ENCODE measurements at places on chromosomes 2 and 18. TPM values are rescaled to one million over a fixed set of nuclear protein-coding genes. Genes with fewer than 3 reads are reported as not detected.

- no peak for DNase-seq
Measured at GRCh38 chr2:152465541-152465940, 130.6 kb downstream of the FMNL2 start.

GRCh38 chr2:42224422-42225067 is 55.4 kb downstream of the EML4 start:
- no peak for DNase-seq

- DNase-seq, result no peak
Measured at GRCh38 chr2:73938718-73939352, 12.2 kb downstream of the DGUOK start.

DNA sequence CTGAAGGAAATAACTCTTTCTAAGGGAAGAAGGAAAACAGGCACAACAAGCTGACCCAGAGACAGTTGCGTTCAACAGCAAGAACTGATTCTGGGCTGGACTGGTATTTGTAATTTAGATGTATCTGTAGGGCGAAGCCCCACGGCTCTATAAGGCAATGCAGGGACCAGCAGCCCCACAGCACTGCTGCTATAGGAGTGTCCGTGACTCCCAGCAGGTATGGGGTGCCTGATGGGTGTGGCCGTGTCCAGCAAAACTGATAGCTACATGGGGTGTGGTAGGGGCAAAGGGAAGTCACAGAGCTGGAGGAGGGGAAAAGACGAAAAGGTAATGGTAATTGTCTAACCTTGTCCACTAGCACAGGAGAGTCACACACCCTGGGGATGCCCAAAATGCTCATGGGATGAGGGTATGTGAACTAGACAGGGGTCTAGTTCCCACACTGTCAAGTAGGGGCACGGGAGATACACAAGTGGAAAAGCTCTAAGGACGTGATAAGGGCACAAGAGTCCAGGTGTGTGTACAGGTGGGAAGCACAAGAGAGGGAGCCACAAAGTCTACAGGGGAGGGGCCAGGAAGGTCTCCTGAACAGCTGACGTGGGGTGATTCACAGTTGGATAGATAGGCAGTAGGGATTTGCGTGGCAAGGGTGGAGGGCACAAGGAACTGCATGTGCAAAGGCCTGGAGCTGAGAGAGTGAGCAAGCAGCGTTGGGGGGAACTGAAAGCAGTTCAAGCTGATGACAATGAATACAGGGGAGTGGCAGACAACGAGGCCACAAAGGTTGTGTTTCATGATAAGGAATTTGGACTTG is 48.5 kb upstream of the ASPRV1 start:
- no peak for DNase-seq

DNA sequence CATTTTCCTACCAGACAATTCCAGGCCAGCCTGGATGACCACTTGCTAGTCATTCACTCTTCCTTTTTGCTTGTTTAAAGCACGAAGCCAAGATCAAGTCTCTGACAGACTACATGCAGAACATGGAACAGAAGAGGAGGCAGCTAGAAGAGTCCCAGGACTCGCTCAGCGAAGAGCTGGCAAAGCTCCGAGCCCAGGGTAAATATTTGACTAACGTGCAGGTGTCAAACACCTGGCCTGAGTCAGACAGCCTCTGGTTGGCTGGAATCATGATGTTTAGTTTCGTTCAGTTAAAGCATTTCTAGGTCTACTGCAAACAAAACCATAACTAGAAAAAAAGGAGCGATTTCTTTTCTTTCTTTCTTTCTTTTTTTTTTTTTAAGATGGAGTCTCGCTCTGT is 44.2 kb upstream of the LYPD6B start:
- DNase-seq, result no peak

DNA sequence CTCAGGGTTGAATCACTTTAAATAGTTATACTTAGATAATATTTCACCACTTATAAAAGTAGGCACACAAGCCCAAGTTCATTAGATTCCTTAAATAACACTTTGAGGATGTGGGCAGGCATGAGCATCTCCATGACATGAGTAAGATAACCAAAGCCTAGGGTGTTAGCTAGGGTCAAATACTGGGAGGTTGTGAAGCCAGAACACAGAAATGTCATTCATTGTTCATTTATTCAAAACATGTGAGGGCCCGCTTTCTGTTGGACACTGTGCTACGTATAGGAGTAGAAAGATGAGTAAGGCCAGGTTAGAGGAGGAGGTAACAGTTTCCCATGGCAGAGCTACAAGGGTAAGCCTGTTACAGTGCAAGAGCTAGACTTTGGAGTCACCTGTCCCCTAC is 93.5 kb upstream of the NEDD4L start:
- no peak for DNase-seq

- no peak for DNase-seq
Measured at GRCh38 chr2:16566701-16567100, 98.9 kb downstream of the CYRIA start.

GRCh38 chr2:85551698-85552678 is 9.3 kb downstream of the GGCX start:
- peak; percentile 91 for DNase-seq

DNA sequence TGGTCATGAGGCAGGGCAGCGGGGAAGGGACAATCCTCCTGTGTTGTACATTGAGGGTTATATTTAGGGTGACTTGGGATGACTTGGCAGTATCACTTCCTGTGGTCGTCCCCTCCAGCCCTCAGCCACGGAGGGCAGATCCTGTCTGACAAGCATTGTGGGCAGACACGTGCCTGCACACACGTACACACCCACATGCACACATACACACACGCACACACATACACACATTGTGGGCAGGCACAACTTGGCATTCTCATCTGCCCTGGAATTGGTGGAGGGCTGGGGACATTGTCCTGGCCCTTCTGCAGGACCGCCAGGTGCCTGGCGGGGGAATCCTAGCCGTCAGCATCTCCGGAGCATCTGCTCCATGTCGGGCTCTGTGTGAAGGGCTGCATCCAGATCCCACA is 47.6 kb downstream of the ODC1 start:
- no peak for DNase-seq

DNA sequence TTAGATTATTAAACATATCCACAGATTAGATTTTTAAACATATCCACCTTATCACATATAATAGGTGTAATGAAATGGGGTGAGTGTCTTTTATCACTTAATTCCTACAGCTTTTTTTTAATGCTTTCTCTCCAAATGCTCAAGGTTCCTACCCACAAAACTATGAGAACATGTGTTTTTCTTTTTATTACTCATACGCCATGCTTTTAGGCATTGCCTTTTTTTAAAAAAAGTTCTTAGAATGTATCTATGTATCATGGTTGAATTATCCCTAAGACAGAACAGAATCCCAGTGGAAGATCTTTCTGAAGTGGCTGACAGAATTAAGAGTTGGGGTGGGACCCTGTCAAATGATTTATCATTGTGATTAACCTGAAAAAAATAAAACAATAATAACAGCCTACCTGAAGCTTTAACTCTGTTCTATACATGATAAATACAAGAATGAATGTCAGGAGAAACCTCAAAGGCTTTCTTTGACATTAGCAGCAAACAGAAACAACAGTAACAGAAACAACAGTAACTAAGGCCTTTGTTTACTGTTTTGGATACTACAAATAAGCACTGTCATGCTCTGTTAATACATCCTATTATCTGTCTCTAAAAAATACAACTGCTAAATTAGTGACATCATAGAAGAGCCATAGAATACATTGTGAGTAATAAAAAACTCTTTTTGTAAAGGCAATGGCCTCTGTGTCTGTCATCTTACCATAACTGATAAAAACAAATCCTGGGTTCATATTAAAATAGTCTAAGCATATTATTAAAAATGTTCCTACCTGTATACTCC is 4.1 kb upstream of the ZNF397 start:
- DNase-seq, result no peak

DNA sequence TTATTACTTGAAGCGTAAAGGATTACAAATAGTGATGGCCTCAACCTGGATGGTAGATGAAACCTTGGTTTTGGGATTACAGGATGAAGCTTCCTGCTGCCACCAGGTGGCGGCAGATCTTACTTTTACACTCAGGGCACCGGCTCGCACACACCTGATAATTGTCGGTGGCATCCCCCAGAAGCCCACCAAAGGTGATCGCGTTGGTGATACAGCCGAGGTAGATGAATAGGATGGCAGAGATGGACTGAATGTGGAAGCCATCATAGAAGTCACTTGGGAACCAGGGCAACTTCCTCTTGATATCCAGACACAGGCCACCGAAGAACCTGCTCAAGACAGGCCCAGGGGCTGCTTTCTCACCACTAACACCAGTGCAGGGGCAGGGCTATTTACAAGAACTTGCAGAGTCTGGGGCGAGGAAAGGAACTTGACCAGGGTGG is 51.8 kb downstream of the MTHFD2 start:
- peak; percentile 59 for DNase-seq

DNA sequence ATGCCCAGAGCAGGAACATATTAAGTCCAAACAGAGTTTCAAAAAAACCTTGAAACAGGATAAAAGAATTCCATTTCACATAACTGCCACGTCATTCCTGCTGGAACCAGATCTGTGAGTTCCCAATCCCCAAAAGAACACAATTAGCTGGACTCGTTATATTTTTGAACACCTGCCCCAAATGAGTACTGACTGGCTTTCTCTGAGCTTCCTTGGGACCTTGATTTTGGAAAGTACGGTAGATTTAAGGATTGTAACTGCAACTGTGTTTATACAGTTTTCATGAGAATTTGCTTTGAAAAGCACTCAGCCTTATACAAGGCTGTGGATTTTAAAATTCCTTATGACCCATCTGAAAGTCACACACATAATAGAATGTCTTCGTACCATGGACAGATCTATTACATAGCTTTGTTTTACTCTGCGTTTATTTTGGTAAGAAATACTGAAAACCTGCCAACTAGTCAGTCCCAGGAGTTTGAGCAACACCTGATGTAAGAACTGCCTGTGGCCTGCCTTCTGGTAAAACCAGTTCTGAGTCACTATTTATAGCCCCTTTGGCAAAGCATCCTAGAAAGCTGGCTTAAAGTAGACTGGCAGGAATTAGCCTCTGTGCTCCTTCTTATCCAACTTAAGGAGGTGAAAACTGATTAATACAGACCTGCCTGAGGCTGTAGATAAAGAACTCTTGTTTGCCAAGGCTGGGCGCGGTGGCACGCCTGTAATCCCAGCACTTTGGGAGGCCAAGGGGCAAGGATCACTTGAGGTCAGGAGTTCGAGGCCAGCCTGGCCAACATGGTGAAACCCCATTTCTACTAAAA is 48.1 kb downstream of the MERTK start:
- DNase-seq, result no peak

The BUB1 gene
- total RNA-seq, result 21.2 TPM

The TEX44 gene
- total RNA-seq, result not detected

The PCARE gene
- total RNA-seq, result 0.22 TPM

The CD8B2 gene
- not detected for total RNA-seq

The SPR gene
- 11.4 TPM for total RNA-seq

The ARHGEF4 gene
- total RNA-seq, result 20.9 TPM

The POTEJ gene
- total RNA-seq, result not detected

The DNPEP gene
- total RNA-seq, result 73.2 TPM

The ZNF892 gene
- total RNA-seq, result 17.0 TPM

Data from mesothelial cell of epicardium (in vitro differentiated cells).